ENCODE measurements at places on chromosomes 4 and X.

- DNase-seq: no peak
Observed at GRCh38 chr4:164571593-164572390, 182.1 kb upstream of the SMIM31 start.

- DNase-seq: no peak
Observed at GRCh38 chrX:6448003-6448402, 86.9 kb downstream of the VCX3A start.

DNA sequence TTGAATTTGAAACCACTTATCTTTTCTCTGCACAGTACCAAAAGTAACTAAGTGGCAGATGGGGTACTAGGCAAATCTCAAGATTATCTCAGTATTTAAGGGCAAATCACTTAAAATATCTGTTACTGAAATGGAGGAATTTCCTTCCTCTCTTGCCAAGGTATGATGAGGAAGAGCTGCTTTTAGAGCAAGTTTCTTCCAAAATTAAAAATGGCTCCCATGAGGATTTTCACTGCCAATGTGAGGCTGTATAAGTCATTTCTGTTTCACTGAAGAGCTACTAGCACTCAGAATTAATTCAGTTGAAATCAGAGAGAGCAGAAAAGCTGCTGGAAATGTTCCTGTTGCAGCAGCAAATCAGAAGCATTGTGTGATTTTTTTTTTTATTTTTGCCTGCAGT lies 43.4 kb downstream of the GABRB1 start:
- no peak for DNase-seq

GRCh38 chr4:66571145-66571695 lies 900.9 kb upstream of the EPHA5 start:
- no peak for DNase-seq

DNA sequence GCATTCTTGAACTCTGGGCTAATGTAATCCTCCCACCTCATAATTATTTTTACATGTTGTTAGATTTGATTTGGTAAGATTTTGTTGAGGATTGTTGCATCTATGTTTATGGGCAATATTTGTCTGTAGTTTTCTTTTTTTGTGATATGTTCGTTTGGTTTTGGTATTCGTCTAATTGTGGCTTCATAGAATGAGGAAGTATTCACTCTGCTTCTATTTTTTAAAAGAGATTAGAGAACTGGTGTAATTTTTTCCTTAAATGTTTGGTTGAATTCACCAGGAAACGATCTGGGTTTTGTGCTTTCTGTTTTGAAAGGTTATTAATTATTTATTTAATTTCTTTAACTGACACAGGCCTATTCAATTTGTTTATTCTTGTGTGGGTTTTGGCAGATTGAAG lies 161.2 kb upstream of the NUDT6 start:
- no peak for DNase-seq

DNA sequence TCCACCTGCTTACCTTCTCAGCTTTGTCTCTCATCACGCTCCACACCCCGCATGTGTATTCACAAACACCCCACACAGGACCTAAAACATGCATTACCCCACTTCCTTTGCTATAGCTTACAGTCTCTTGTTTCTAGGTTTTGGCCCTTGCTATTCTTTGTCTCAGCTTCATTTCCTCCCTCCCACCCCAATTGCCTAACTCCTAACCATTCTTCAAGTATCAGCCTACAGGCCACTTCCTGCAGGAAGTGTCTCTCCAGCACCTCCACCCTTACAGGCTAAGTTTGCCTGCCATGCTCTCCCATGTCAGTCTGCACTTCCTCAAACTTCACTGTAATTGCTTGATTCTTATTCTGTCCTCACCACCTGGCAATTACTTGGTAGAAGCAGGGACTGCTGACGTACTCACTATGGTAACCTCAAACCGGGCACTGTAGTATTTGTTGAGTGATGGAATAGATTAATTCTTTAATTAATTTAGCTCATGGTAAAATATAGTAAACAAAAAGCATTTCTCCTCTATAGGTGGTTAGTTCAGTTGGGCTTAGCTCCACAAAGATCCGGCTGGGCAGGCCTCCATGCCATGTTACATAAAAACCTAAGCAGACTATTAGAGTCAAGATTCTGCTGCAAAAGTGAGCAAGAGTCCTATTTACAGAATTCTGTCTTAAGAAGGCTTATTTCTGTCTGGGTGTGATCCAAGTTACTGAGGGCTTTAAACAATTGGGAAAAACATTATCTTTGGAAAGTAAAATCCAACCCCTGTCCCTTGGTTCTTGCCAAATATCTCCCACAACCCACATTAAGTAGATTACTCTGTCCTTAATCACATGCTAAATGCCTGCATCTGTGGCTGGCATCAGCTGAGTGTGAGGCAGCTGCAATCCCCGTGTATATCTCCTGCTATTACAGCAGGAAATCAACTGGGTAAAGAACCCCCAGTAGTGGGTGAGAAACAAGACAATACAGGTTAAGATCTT lies 124.7 kb upstream of the CPEB2 start:
- no peak for DNase-seq
